ENCODE measurements at places on chromosomes 5 and 9. TPM values are rescaled to one million over a fixed set of nuclear protein-coding genes. Genes with fewer than 3 reads are reported as not detected.

Gene BSPRY
- 1.0 TPM for total RNA-seq

Gene SURF2
- 12.5 TPM for total RNA-seq

Gene NKD2
- 1.6 TPM for total RNA-seq

Gene ZNF79
- total RNA-seq: 9.9 TPM

Gene OR2Y1
- total RNA-seq: not detected

Gene EPB41L4A
- total RNA-seq: 21.4 TPM

Gene PITX1
- 2.6 TPM for total RNA-seq

Gene PRLR
- 0.52 TPM for total RNA-seq

Gene AGPAT2
- 27.1 TPM for total RNA-seq
